ENCODE measurements at places on chromosomes 13 and 19. TPM values are rescaled to one million over a fixed set of nuclear protein-coding genes. Genes with fewer than 3 reads are reported as not detected.

DNA sequence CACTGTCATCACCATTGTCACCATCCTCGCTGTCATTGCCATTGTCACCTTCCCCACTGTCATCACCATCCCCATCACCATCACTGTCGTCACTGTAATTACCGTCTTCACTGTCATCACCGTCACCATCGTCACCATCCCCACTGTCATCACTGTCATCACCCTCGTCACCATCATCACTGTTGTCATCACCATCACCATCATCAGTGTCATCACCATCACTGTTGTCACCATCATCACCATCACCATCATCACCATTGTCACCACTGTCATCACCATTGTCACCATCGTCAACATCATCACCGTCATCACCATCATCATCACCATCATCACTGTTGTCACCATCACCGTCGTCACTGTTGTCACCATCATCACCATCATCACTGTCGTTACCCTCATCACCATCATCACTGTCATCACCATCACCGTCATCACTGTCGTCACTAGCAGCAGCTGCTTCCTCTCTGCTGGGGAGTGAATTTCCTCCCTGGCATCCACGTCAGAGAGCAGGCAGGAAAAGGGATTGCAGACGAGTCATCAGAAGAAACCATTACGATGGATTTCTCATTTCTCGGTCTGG is 27.3 kb downstream of the TMEM255B start:
- no peak overlapping the region for H3K4me3 ChIP-seq
- H3K27ac ChIP-seq, result peak overlapping the region; percentile 3
- H3K27me3 ChIP-seq, result no peaks in the 10 kb centered on the region
- H3K4me1 ChIP-seq, result peaks cover 14% of the 10 kb centered on the region
- H3K36me3 ChIP-seq, result peaks cover 16% of the 10 kb centered on the region

GRCh38 chr19:34314437-34315313 is 50.3 kb upstream of the GPI start:
- no peak overlapping the region for H3K27ac ChIP-seq
- no peak for DNase-seq
- peaks cover 50% of the 10 kb centered on the region for H3K4me1 ChIP-seq
- H3K36me3 ChIP-seq, result no peaks in the 10 kb centered on the region
- H3K4me3 ChIP-seq, result no peak overlapping the region

The RFPL4A gene
- polyA plus RNA-seq, result not detected

- DNase-seq, result peak; percentile 46
- no peaks in the 10 kb centered on the region for H3K27me3 ChIP-seq
- peak overlapping the region; percentile 98 for H3K4me3 ChIP-seq
- H3K36me3 ChIP-seq, result peaks cover 1% of the 10 kb centered on the region
Measured at GRCh38 chr19:4399812-4400134, 574 bp downstream of the SH3GL1 start.

DNA sequence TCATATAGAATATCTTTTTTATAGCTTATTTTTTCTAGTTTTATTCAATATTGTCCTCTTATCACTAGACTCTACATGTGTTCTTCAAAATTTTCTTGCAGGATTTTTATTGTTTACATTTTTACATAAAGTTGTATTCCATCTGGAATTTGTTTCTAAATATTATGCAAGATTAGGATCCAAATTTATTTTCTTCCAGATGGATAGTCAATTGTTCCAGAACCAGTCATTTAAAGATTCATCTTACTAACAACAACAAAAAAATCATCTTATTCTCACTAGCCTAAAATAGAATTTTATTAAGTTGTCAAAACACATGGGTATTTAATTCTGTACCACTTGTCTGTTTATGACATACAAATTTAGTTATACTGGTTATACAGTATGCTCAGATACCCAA is 390.4 kb upstream of the GPC6 start:
- no peak overlapping the region for H3K27ac ChIP-seq
- H3K4me1 ChIP-seq, result no peaks in the 10 kb centered on the region
- H3K4me3 ChIP-seq, result no peak overlapping the region
- H3K27me3 ChIP-seq, result no peaks in the 10 kb centered on the region

The SERP2 gene
- 0.30 TPM for polyA plus RNA-seq

Data from endothelial cell of umbilical vein (primary cell).